Activated CD4-positive, alpha-beta T cell treated with anti-CD3 and anti-CD28 coated beads for 36 hours (primary cell): ENCODE measurements at places on chromosomes 4 and X. TPM values are rescaled to one million over a fixed set of nuclear protein-coding genes. Genes with fewer than 3 reads are reported as not detected.

DDX53 gene
- not detected for total RNA-seq

PITX2 gene
- total RNA-seq, result 0.09 TPM

SLC2A9 gene
- total RNA-seq, result 0.39 TPM

NDST3 gene
- not detected for total RNA-seq

SUPT20HL1 gene
- total RNA-seq, result 0.07 TPM

SYTL5 gene
- not detected for total RNA-seq

STBD1 gene
- 0.14 TPM for total RNA-seq

TRIM75 gene
- total RNA-seq, result not detected

HTN1 gene
- not detected for total RNA-seq

TCEAL6 gene
- total RNA-seq, result not detected

BEND4 gene
- 0.42 TPM for total RNA-seq

XKRX gene
- 0.78 TPM for total RNA-seq

LDB2 gene
- total RNA-seq, result 0.14 TPM

CORIN gene
- not detected for total RNA-seq

ARR3 gene
- total RNA-seq, result not detected

GLUD2 gene
- 0.91 TPM for total RNA-seq

ARX gene
- not detected for total RNA-seq

GPR78 gene
- total RNA-seq, result not detected

TLR6 gene
- 1.8 TPM for total RNA-seq

TEC gene
- 3.5 TPM for total RNA-seq

ANKRD17 gene
- 63.7 TPM for total RNA-seq

RNF150 gene
- total RNA-seq, result 0.02 TPM

NAA11 gene
- not detected for total RNA-seq

GPR119 gene
- not detected for total RNA-seq

PWWP3B gene
- not detected for total RNA-seq

FHL1 gene
- total RNA-seq, result 19.8 TPM

COX18 gene
- total RNA-seq, result 17.9 TPM
